ENCODE measurements at places on chromosomes 1 and 21. TPM values are rescaled to one million over a fixed set of nuclear protein-coding genes. Genes with fewer than 3 reads are reported as not detected.

SHE gene
- total RNA-seq: 0.05 TPM

OPTC gene
- not detected for total RNA-seq

SPATA21 gene
- total RNA-seq: not detected

DNA sequence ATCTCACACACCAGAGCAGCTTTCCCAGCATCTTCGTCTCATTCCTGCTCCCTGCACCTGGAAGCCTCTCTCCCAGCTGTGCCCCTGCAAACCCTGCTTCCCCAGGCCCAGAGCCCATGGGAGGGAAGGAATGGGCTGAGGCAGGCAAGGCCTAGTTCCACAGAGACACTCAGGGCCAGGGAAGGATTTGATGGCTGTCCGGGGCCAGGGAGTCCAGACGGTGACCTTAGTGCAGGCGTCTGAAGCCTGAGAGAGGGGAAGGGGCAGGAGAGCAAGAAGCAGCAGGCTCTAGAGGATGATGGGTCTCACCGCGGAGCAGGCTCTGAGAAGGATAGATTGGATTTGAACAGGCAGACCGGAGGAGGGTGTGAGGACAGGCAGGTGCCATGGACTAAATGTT lies 22.2 kb upstream of the TNNI1 start:
- DNase-seq: no peak
- no peaks in the 10 kb centered on the region for H3K36me3 ChIP-seq
- H3K27ac ChIP-seq: no peak overlapping the region
- peaks cover 25% of the 10 kb centered on the region for H3K27me3 ChIP-seq

DNA sequence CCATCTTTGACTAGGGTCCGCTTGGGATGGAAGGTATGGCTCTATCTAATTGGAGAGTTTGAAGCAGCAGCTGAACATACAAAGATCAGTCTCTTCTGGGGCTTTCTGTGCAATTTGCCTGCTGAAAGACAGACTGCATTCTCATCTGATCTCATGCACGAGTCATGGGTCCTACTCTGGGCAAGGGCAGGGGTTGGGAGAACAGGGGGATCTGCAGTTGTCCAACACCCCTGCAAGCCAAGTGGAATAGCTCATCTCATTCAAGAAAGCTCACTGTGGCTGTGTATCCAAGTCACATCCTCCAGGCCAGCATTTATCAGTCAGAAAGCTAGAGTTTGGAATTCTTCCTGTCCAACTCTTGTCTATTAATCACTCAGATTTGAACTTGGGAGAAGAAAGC lies 177.2 kb upstream of the C8B start:
- H3K36me3 ChIP-seq: no peaks in the 10 kb centered on the region
- H3K27me3 ChIP-seq: no peaks in the 10 kb centered on the region
- no peak overlapping the region for H3K4me3 ChIP-seq
- H3K27ac ChIP-seq: no peak overlapping the region
- no peak for DNase-seq

- H3K27ac ChIP-seq: no peak overlapping the region
- no peak for DNase-seq
- no peak overlapping the region for H3K4me3 ChIP-seq
Measured at GRCh38 chr1:198833706-198834503, 195.1 kb downstream of the PTPRC start.

DNA sequence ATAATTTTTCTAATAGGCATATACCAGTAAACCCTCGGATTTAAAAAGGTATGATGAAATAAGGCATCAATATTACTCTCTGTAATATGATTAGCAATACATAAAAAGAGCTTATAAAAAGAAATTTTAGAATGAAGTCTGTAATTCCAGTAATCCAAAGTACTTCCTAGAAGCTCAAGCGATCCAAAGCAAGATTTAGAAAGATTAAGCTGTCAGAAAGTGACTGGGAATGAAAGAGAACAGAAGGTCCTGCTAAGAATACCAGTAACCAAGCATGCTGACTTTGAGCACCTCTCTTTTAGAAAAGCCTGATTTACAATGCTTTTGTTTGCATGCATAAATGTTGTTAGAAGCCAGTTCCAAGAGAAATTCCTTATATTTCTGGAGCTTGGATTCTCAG lies 125.1 kb downstream of the GIPC2 start:
- H3K4me3 ChIP-seq: no peak overlapping the region
- H3K27ac ChIP-seq: no peak overlapping the region
- H3K27me3 ChIP-seq: no peaks in the 10 kb centered on the region
- no peaks in the 10 kb centered on the region for H3K36me3 ChIP-seq

- H3K4me3 ChIP-seq: no peak overlapping the region
- H3K36me3 ChIP-seq: peaks cover 28% of the 10 kb centered on the region
- H3K27ac ChIP-seq: no peak overlapping the region
Measured at GRCh38 chr1:186927884-186928283, 99.1 kb downstream of the PLA2G4A start.

Measured in activated T-helper 2 cell treated with anti-CD3 and anti-CD28 coated beads, Interferon-gamma antibody, Interleukin-2, Interleukin-4, amounts not matched to agents 10 μg/mL and 5 μg/mL and 100 μg/mL, durations not matched to agents 14 hours and 24 hours and 36 hours (primary cell).